Left hindlimb (tissue), 1 donor: ENCODE measurements at places on chromosomes 13 and 19.

DNA sequence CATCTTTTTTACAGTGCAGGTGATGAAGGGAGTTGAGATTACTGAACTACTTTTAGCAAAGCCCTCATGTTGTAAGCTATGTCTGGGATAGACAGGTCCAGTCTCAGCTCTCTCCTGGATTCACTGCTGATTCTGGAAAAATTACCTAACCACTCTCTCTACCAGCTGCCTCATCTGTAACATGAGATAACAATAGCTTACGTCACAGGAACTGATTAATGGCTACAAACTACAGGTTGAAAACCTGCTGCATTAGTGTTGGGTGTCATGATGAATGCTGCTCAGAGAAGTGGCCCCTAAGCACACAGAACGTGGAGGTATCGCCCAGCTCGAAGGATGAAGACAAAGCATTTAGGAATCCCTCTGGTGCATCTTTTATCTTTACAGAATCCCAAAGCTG lies 277.8 kb downstream of the ABCC4 start:
- DNase-seq: no peak

DNA sequence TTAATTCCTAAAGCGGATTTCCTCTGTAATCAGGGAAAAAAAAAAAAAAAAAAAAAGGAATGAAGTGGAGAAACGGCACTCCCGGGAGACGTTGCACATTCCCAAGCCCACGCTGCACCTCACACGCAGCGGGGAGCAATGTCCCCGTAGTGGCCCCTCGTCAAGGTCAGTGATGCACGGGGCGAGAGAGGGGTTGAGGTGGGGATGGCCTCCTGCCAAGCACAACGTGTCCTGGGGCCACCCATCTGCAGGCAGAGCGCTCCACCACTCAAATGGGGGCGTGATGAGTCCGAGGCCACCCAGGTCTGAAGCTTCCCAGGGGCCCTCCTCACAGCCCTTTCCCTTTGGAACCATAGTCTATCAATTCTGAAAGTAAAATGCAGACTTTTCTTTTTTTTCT lies 15.1 kb downstream of the PLK5 start:
- no peak for DNase-seq

DNA sequence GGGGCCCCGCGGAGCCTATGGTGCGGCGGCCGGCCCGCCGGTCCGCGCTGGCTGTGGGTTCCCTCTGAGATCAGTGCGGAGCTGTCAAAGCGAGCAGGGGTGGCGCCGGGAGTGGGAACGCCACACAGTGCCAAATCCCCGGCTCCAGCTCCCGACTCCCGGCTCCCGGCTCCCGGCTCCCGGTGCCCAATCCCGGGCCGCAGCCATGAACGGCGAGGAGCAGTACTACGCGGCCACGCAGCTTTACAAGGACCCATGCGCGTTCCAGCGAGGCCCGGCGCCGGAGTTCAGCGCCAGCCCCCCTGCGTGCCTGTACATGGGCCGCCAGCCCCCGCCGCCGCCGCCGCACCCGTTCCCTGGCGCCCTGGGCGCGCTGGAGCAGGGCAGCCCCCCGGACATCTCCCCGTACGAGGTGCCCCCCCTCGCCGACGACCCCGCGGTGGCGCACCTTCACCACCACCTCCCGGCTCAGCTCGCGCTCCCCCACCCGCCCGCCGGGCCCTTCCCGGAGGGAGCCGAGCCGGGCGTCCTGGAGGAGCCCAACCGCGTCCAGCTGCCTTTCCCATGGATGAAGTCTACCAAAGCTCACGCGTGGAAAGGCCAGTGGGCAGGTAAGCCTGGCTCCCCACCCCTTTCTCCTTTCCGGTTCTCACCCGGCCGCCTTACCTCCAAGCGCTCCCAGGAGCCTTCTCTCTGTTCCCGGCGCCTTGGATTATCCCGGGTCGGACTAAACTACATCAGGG lies at the start of gene PDX1:
Gene PDX1, plus strand, starts transcription at position 67 of the 743 bp plus-strand sequence. Its CDS starts 139 bp downstream, at position 206.
- no peak for DNase-seq

GRCh38 chr19:5492635-5493409 lies 37.6 kb downstream of the ZNRF4 start:
- no peak for DNase-seq

DNA sequence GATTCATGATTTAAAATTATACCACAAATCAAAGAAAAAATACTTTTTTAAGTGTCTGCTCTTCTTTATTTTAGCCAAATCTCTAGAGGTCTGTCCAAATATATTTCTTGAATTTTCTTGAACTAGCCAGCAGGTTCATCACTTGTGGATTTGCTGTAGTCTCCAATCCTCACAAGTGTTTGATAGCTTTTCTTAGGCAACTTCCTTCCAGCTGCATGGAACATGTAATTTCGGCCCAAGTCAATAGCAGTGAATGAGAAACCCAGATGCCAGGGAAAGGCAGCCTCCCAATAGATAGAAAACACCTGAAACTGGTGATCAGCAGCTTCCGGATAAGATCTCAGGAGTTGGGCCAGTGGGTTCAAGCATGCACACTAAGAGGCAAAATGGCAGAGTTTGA lies 15.6 kb upstream of the RNASEH2B start:
- DNase-seq: no peak

DNA sequence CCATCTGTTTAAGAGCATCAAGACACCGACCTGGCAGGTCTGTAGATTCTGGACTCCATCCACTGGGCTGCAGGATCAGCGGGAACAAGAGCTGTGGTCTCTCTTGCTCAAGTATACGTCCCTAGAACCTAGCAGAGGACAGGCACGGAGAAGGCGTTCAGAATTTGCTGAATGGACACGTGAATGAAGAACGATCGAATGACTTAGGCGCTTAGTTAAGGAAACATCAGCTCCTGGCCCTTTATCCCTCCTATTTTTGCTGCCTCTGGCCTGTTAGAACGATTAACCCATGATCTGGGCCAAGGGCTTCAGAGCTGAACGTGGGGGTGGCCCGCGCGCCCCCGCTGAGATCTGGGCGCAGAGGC lies 953 bp downstream of the DZIP1 start:
- DNase-seq: no peak

DNA sequence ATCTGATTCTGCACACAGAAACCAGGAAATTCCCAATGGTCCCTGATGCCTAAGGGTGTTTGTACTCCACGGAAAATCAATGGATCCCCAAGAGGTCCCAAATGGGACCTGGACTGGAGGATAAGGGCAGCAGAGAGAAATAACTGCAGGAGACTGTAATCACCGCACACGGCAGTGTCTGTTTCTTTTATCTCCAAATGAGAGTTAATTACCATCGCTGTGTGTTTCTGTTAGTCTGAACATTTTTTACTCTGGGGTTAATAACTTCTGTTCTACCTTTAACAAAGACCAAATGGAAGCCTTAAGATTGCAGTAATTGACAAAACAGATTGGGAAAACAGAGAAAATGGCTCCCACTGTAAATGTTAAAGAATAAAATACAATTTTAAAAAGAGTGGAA lies 320.9 kb downstream of the DCLK1 start:
- DNase-seq: no peak

DNA sequence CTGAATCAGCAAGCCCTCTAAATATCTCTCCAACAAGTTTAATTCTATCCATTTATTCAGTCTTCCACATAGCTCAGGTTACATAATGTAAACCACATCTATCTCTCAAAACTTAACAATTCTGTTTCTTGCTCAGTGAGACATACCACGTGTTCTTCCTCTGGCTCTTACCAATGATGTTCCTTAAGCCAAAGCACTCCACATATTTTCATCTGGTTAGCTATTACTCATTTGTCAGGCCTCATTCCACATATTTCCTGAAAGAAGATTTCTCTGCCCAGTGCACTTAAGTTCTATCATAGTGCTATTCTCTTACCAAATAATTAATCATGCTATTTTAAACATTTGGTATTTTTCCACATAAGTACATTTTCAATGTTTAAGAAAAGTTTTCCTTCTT lies 403.3 kb upstream of the ATXN8OS start:
- no peak for DNase-seq

DNA sequence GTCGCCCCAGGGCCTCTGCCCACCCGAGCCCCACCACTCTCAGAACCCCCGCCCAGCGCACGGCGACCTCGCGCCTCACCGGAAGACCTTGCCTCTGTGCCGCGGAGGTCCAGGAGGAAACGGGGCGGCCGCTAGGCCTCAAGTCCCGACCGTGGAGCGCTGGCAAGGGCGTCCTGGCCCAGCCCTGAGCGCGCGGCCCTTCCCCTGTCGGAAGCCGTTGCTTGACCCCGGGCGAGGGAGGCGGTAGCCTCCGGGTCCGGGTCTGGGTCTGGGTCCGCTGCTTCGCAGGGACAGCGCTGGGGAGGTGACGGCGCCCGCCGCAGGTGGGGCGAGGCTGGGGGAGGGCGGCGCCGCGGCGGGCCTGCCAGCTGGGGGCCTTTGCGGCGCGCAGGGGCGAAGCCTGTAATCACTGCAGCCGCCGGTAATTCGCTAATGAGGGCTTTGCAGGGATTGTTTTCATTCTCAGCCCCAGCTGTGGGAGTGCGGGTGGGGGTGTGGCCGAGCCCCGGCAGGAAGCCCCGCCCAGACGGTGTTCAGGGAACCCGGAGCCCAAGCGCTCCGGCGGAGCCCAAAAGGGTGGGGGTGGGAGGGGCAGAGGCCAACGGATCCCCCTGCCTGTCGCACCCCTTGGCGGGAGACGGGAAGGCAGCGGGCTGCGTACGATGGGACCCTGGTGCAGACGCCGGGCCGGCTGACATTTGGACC lies 8.6 kb downstream of the C19orf25 start:
- no peak for DNase-seq

GRCh38 chr13:73960474-73960873 lies 173.7 kb downstream of the KLF12 start:
- no peak for DNase-seq

GRCh38 chr13:109465148-109465547 lies 321.2 kb downstream of the IRS2 start:
- no peak for DNase-seq

DNA sequence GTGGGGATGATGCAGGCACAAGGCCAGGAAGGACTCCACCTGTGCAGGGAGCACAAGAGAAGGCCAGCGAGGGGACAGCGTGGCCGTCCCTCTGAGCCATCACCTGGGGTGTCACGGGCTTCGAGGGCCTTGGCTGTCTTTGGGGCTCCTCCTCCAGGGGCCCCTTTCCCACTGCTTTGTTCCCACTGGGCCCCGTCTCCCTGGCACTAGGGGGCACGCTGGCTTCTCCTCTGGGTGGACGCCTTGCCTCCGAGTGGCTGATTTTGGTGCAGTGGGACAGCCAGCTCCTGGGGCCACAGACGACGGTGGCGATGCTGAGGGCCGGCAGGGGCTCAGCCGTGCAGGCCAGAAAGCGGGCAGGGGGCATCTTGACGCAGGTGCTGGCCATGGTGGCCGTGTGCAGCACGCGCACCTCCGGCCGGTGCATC lies 43.2 kb upstream of the GRTP1 start:
- peak; percentile 32 for DNase-seq

GRCh38 chr13:95749545-95749944 lies 72.6 kb downstream of the DNAJC3 start:
- no peak for DNase-seq

DNA sequence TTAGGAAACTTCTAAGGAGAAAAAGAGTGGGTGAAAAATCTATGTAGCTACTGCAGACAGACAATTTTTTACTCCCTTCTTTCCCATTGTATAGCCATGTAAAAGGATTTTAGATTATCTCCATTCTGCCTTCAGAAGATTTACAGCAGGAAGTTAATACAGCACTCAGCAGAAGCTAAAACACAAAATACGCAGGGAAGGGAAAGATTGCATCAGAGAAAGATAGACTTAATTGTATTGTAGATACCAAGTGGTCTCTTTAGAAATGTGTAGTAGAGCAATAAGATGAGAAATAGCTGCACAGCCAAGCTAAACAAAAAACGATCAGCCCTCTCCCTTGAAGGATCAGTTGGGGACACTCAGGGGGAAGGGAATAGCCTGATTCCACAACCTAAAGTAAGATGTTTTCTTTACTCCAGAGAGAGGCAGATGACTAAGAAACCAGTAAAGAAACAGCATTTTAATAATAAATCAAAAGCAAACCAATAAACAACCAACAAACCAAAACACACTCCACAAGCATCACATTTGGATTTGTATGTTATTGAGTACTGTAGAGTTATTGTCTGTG lies 236.7 kb upstream of the SLITRK1 start:
- no peak for DNase-seq

DNA sequence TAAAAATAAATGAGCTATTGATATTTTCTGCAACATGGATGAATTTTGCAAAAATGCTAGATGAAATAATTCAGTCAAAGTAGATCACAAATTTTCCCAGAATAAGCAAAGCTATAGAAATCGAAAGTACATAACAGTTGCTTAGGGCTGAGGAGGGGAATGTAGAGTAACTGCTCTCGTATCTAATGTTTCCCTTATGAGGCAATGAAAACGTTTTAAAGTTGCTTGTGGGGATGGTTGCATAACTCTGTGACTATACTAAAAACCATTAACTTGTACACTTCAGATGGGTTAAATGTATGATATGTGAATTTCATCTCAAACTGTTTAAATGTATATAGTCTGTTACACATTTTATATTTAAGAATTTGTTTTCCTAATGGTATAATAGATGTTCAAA lies 231.7 kb downstream of the GGACT start:
- no peak for DNase-seq

DNA sequence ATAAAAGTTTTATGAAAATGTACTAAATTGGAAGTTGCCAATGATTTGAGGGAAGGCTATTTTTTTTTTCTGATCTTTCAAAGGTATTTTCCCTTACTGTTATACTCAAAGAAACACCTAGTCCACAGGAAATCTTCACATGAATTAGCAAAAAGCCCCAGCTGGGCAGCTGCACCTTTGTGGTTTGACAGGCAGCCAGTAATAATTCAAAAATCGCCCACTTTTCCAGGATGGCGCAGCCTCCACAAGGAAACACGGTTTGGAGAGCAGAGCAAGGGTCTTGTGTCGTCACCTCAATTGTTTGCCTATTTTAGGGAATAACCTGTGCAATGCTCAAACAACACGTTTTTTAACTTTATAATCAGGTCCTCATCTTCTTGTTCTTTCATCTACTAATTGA lies 324.9 kb upstream of the GPC6 start:
- DNase-seq: no peak

DNA sequence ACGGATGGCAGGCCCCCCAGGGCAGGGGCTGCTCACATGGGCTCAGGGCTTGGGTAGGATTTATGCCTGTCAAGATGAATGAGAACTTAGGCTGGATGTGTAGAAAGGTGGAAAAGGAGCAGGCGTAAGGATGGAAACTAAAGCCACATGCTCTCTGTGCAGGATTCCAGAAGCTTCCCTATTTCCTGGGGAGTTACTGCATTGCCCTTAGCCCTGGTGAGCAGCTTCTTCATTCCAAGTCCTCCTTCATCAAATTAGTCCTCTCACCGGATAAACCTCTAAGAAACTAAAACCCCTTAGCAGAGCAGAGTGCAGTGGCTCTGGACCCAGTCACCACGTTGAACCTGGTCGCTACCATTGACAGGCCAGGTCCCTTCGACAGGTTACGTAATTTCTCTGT lies 7.4 kb downstream of the ATP12A start:
- DNase-seq: no peak

DNA sequence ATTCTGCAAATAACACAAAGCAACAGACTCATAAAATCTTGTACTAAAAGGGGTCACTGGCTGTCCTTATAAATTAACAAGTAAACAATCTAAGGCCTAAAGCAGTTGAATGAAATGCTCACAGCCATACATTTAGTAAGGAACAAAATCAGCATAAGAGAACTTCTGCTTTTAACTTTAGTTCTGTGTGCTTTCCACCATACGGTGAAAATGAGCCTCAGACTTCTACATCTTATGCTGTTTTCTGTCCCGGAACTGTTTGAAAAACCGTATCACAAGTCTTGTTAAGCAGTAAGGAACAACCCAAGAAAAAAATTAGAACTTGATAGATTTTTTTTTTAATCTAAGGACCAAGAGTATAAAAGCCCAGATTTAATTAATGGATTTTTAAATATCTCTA lies 549.1 kb upstream of the MIR17HG start:
- DNase-seq: no peak

- no peak for DNase-seq
These were observed 93.6 kb downstream of the HSPH1 start for GRCh38 chr13:31068119-31068423.

- no peak for DNase-seq
These were observed 9.4 kb downstream of the USHBP1 start for GRCh38 chr19:17255150-17255621.
